Uterus (tissue), 4 donors: ENCODE measurements at places on chromosomes 2 and 18. TPM values are rescaled to one million over a fixed set of nuclear protein-coding genes. Genes with fewer than 3 reads are reported as not detected.

DNA sequence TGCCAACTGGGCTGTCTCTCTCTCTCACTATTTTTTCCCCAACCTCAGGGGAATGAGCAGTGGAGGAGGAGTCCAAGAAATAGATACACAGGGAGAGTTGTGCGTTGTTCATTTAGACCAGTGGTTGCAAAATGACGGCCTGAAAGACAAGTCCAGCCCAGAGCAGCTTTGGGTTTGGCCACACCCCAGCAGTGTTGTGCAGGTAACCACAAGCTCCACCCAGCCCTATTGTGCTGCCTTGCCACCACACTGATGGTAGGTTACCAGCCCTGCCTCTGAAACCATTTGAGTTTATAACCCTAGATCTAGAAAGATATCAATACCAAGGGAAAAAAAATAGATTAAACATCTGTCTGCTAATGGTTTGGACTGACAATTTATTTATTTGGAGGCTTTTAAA is 144.3 kb downstream of the CMPK2 start:
- DNase-seq = no peak

DNA sequence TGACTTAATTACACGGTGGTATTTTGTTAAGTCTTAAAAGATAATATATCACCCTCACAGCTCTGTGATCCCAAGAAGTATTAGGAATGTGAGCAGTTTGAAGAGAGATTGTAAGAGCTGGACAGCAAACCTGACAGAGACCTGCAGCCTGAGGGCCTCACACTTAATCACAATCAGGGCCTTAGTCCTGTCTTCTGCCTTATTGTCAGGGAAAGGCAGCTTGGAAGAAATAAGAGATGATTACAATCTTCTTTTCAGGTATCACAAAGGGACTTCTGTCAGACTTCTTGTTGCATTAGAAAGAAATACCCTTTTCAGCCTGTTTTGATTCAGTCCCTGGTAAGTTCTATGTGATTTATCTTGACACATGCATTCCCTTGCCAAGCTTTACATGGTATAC is 1433.8 kb upstream of the SLC39A10 start:
- DNase-seq = no peak

DNA sequence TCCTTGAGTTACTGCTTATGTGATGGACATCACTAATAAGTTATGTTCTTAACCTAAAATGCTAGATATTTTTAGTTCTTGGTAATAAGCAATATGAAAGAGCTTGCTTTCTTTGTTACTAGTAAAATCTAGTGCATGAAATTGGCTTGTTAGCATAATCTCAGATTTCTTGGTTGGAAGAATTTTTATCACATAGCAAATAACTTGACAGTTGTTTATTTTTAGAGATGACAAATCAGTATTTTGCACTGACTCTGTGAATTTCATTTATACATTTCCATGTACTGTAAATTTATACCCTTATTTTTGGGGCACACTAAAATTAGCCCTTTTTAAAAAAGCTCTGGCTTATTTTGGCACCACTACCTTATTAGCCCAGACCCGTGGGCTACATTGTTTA is 45.6 kb downstream of the LCLAT1 start:
- DNase-seq = no peak

DNA sequence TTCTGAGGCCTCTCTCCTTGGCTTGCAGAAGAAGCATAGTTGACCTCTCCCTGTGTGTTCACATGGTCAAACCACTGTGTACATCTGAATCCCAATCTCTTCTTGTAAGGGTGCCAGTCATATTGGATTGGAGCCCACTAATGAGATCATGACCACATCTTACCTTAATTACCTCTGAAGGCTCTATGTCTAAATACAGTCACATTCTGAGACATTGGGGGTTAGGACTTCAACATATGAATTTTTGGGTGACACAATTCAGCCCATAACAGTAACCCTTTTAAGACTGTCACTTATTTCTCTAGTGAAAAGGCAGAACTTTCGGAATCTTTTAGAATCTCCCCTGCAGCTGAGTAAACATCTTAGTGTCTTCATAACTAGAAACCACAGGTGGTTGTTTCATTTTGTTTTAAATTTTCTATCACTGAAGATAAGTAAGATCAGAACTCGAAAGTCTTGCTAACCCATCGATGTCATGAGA is 33.3 kb downstream of the BMP10 start:
- no peak for DNase-seq

OSBPL1A gene
- 56.7 TPM for total RNA-seq

DNA sequence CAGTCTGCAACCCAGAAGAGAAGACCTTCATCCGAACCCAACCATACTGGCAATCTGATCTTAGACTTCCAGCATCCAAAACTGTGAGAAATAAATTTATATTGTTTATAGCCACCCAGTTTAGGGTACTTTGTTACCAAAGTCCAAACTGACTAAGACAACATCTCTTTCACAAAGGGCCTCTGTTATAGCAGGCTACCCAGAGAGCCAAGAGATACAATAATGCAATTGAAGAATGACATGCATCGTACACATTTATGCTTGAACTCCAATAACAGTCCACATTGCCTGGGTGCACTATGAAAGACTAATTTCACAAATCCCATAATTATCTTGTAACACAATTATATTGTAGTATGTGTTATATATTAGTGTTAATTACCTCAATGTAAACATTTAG is 39.1 kb upstream of the ANKRD44 start:
- DNase-seq = no peak
